Right renal pelvis (tissue), 4 donors: ENCODE measurements at places on chromosomes 16 and 17. TPM values are rescaled to one million over a fixed set of nuclear protein-coding genes. Genes with fewer than 3 reads are reported as not detected.

DNA sequence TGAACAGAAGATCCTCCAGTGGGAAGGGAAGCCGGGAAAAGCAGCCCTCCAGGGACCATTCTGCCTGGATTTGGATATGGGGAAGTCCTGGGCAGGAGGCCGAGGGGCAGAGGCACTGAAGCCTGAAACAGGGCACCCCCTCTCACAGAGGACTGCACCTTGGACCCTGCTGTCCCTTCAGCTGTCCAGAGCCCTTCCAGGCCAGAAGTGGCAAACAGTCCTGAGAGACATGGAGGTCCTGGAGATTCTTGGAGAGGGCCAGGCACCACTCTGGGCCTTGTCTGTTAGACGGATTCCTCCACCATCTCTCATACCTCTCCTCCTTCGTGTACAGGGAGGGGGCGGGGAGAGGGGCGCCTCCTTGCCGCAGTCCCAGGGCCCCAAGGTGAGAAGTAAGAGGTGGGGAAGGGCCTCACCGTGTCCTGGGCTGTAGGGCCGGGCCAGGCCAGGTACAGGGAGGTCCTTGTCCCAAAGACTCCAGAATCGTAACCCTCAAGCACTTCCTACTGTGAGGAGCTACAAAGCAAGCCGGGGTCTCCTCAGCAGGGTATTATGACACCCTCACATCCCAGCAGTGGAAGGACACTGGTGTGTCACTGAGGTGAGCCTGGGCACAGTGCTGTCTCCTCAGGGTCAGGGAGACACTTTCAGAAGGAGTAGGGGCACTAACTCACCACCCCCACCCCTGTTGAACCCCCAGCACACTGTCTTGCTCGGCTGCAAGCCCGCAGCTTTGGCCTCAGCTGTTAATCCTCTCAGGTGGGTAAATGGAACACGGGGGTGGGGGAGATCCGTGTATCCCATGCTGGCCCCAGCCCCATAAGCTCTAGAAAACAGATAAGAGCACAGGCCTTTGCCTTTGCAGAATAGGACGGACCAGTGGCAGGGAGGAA is 16.6 kb upstream of the TBX2 start:
- DNase-seq = no peak

DNA sequence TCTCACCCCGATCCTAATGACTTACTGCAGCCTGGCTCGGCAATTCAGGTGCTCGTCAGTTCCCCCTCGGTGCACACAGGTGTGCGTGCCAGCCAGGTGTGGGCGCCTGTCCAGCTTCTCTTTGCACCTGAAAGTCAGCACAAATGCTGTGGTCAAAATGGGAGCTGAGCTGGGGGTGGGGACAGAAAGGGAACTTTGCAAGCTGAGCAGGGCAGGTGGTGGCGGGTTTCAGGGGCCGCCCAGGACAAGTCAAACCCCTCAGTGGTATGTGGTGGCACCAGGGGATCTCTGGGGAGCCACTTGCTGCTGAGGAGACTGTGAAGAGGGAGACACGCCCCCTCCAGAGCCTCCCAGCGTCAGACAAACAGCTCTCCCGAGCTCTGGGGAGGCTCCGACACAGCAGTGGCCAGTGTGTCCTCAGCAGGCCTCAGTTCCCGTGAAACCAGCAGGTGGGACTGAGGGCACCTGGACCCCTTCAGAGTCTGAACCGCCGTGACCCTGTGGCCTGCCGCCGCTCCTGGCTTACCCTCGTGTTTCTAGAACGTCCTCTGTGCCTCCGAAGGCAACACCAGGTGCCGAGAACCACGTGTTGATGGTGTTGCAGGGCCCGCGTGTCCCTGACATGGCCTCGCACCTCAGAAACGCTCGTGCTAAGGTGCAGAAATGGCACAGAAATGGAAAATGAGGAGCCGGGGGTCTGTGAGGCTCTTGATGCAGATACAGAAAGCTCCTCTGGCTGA is 233.5 kb upstream of the TNRC6C start:
- no peak for DNase-seq

DNA sequence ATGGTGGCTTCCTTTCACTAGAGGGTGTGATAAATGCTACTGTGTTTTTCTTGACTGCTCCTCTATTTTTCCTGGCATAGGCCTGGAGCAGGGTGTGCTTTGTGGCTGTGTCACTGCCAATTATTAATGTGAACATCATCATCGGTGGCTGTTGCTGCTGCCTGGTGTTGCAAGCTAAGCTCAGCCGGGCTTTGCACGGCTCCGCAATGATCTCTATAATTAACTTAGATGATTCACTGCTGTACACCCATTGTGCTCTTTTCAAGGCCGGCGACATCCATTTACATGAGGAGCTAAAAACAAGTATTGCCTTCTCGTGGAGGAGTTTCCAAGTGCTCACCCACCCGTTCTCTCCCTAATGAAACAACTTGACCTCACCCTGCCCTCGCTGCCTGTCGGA is 160.1 kb upstream of the IRX3 start:
- DNase-seq = no peak

DNA sequence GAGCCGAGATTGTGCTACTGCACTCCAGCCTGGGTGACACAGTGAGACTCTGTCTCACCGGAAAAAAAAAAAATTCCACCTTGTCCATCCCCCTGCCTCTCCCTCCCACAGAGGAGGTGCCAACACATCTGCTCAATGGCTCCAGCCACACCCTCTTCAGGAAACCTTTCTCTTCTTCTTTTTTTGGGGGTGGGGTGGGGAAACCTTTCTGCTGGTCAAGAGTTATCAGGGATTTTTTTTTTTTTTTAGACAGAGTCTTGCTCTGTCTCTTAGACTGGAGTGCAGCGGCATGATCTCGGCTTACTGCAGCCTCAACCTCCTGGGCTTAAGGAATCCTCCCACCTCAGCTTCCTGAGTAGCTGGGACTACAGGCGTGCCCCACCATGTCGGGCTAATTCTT is 18.7 kb downstream of the TNS4 start:
- no peak for DNase-seq

- DNase-seq = no peak
These were observed 25.9 kb upstream of the SMURF2 start for GRCh38 chr17:64687961-64688360.

DNA sequence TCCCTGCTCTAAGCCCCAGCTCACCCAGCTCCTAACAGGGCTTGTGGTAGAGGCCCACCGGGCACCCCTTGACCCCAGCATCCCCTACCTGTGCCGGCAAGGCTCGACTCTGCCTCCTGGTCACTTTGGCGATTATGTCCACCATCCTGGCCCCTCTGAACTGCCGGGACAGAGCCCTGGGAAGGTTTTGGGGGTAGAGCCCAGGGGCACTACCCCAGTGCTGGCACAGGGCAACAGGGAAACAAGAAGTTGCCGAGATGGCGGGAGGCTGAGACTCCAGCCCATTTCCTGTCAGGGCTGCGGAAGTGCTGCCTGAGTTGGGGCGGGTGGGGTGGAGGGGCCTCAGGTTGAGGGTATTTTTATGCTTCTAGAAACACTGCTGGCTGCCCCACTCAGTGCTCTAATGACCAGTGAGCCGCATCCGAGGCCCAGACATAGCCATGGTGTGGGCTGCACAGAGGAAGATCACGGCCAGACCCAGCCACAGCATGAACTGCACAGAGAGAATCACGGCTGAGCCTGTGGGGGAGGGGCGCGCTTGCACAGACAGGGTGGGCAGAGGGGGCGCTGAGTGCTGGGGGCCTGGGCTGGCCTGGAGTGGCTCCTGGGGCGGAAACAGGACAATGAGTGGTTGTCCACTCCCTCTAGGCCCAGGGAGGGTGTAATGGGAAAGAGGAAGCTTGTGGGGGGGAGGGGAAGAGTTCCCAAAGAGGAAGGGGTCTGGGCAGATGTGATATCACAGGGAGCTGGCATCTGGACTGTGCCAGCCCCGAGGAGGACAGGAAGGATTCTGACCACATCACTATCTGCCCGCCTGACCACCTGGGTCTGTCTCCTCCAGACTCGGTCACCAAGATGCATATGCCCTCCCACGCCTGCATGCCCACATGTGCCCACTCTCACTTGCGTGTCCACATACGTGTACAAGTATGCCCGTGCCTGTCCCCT is 22.3 kb downstream of the ARHGAP27 start:
- no peak for DNase-seq

DNA sequence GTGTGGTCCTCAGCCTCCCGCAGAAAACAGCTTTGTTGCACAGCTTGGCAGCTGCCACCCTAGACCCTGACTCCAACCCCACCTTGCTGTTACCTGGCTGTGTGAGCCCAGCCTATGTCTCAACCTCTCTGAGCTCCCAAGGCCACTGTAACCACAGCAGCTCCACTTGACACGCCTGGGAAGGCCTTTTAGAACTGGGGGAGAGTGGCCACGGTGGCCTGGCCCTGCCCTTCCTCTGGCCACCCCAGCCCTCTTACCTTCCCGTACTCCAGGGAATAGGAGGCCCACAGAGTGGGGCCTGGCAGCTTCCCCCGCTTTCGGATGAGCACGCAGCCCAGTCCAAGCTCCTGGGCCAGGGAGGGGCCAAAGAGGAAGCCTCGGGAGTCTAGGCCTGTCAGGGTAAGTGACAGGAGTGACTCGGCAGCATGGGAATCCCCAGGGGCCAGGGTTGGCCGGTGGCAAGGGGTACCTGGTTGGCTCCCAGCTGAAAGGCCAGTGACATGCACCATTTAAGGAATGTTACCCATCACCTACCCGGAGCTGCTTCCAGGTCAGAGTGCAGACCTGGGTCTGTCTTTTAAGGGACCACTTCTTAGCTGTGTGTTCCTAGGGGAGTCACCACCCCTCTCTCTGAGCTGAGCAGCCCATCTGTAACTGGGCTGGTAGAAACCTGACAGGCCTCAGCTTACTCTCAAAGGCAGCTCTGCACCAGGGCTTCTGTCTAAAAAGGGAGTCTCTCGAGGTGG is 1.4 kb downstream of the APRT start:
- DNase-seq = no peak

GRCh38 chr16:59259074-59259949 is 525.2 kb upstream of the GOT2 start:
- DNase-seq = no peak

DNA sequence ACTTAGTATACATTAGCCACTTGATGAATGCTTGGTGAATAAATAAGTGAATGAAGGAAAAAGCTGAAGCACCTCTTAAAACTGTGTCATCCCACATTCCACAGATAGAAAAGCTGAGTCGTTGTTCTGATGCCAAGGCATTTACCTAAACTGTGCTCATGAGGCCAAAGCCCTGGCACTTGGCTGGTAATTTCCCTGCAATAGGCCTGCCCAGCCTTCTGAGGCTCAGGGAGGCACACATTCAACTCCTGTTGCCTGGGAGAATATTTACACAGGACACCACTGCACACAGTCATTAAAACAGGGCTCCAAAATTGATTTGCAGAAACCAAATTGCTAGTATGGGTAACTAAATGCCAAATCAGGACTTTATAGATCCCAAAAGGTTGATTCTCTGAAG is 333.0 kb upstream of the C16orf82 start:
- no peak for DNase-seq

GRCh38 chr17:37701496-37701898 is 43.4 kb downstream of the HNF1B start:
- DNase-seq = no peak

DNA sequence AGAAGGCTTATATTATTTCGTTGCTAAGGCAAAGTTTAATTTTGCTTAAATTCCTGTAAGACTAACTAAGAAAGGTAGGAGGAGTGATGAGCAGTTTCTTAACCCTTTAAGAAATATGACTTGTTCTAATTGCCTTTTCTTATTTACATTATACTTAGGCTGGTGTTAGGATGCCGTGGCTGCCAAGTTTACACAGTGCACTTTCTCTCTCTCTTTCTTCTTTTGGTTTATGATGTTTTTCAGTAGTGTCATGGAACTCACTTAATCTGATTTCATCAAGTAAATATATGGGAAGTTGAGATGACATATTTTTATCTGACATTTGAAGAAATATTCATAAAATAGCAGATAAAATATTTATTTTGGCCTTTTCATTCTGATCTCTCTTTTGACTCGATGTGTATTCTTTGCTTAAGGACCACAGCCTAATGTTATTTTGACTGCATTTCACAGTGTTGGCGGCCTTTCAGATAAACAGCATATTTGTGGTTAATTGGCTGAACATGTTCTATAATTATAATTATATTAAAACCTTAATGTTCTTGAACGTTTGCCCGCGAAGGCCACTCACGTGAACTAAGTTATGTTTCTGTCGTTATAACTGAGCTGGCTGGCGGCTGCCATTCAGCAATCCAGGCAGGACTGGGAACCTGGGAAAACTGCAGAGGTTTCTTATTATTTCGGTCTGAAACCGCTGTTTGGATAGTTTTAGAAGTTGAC is 191.6 kb downstream of the WWOX start:
- no peak for DNase-seq

DNA sequence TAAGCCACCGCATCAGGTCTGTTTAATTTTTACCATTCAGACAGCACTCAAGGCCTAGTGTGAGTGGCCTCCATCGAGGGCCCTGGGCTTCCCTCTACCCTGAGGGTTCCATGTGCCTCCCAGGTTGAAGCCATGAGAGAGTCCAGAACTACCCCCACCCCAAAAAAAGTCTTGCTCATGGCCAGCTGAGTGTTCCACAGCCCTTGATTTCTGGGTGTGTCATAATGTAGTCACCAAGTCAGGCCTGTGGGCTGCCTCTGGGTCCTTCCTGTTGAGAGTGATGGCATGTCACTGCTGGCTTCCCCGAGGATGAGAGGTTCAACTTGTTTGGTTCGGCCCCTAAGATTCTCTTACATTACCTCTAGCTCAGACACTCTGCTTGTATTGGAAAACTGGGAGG is 100.6 kb downstream of the PITPNC1 start:
- no peak for DNase-seq

Gene KRTAP2-3
- polyA plus RNA-seq = not detected

Gene TEKT1
- 0.86 TPM for polyA plus RNA-seq
